Stimulated activated CD4-positive, alpha-beta T cell treated with anti-CD3 and anti-CD28 coated beads, Interleukin-12 subunit alpha, Interleukin-12 subunit beta, amount 100 ng/mL, for 48 hours (primary cell): ENCODE measurements at places on chromosomes 11 and 22.

DNA sequence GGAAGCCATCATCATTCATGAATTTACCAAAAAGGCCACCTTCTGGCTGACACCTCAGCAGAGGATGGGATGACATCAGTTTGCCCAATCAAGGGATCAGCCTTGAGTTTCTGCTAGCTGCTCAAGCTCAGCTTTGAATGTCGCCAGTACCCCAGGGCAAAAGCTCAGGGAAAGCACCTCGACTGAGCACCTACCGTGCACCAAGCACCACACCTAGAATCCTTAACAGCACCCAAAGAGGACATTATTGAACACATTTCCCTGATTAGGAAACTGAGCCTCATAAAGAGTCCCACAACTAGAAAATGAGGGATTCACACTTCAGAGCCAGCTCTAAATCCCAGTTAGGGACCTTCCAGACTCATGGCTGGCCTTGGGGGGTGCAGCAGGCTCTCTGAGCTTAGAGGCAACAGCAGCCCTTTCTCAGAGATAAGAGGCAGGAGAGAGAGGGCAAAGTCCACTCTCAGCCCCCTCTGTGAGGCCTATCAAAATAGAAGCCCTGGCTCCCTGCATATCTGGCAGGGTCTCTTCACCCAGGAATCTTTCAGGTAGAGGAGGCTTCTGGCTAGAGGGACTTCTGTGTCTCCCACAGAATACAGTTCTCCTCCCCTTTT is 13.4 kb upstream of the DAGLA start:
- no peak for DNase-seq

DNA sequence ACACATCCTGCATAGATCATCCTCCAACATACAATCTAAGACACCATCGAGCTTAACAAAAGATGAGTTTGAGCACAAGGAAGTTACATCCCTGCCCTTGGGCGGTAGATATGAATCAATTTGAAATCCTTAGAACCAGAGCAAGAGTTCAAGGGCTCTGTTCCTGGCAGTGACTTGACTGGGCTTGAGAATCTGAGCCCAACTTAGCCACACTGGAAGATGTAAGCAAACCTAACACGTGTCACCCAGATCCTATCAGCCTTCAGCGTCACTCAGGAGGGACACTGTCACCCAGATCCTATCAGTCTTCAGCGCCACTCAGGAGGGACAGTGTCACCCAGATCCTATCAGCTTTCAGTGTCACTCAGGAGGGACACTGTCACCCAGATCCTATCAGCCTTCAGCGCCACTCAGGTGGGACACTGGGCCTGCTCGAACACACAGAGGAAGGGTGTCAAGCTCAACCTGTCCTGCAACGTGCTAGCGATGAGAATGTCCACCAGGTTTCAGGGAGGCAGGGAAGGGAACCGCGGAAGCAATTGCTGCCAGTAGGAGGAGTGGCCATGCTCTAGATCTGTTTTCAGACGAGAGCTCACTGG is 32.8 kb upstream of the CTSD start:
- no peak for DNase-seq

- peak; percentile 35 for DNase-seq
These were observed at the start of gene P2RY2 for GRCh38 chr11:73218106-73218829. P2RY2 (plus strand) TSS chr11:73218281; CDS start chr11:73234160, 15,879 bp downstream.

- DNase-seq, result no peak
These were observed 195.5 kb upstream of the CADM1 start for GRCh38 chr11:115699733-115700132.

DNA sequence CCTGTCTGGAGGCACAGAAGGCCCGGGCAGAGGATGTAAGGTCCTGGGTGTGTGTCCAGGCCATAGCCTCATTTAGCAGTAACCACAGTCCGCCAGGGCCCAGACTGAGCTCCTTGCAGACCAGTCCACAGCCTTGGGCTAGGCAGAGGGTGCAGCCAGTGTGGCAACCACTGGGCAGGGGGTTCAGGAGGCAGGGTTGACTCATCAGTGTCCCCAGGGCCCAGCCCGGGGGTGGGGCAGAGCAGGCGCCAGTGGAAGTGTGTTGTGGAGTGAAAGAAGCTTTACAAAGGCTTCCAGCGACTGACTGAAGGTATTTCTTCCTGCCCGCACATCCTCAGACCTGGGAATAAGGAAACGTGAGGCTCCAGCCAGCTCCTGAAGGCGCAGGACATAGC is 27.7 kb upstream of the WNT11 start:
- DNase-seq, result no peak

- DNase-seq, result no peak
These were observed 5.6 kb upstream of the ANKRD13D start for GRCh38 chr11:67283481-67283963.

- DNase-seq, result no peak
These were observed at the start of gene OTOG for GRCh38 chr11:17547051-17547577. OTOG (plus strand) TSS chr11:17547259; CDS start chr11:17547373, 114 bp downstream.

GRCh38 chr11:122131126-122131525 is 15.1 kb upstream of the BLID start:
- DNase-seq, result no peak

DNA sequence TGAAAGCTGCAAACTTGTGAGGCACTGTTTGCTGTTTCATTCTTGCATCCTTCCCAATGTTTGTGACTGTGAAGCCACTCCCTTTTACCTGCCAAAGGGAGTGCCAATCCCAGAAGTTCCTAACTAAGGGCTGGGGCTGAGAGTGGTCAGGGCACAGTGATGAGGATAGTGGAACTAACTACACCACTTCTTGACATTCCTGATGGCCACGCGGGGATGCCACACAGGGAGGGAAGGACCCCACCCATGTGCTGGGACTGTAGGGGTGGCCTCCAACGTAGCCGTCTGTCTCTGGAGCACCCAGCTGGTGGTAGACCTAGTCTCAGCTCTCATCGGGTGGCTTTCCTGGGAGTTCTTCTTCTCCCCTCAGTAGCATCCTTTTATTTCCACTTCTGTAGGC is 335.5 kb downstream of the CADM1 start:
- DNase-seq, result no peak

DNA sequence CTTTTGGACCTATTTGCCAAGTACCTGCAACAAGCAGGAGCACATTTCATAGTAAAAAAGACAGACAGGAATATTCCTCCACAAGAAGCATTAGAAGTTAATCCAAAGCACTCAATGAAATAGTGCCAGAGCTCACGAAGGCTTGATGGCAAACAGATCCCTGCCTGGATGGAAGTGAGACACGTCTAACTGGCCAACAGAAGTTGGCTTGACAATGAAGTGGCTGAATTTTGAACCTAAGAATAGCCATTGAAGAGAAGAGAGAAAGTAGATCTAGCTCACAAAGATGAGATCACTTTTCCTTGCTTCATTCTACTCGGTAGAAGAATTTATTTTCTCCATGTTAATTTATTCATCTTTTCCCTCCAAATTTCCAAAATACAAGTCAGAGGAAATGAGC is 30.6 kb upstream of the APOA1 start:
- no peak for DNase-seq

- DNase-seq, result no peak
These were observed 13.4 kb downstream of the AP5B1 start for GRCh38 chr11:65767406-65767805.

DNA sequence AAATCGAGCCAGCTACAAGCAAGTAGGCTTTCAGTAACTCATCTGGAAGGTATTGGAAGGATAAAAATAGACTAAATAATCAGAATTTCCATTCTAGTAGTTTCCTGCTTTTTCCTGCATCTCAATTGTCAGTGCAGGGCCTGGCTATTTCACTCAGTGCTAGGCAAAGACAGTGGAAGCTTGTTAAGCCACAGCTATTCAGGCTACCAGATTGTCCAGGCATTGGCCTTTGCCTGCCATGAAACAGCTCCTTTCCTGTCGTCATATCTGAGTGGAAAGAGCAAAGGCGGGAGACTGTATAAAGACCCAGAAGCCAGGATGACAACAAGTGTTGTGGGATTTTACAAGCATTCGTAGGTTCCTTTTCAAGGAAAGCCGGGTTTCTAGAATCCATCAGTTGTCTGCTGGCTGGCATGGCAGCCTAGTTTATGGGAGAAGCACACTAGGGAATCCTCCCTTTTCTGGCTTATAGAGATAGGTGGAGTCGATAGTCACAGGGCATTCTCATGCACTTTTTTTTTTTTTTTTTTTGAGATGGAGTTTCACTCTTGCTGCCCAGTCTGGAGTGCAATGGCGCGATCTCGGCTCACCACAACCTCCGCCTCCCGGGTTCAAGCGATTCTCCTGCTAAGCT is 2.0 kb upstream of the TNRC6B start:
- DNase-seq, result no peak

- DNase-seq, result no peak
These were observed 70.0 kb downstream of the SGSM1 start for GRCh38 chr22:24875862-24876506.

GRCh38 chr22:25453557-25453956 is 110.9 kb upstream of the GRK3 start:
- peak; percentile 37 for DNase-seq
